ENCODE measurements at places on chromosomes 5 and 9.

DNA sequence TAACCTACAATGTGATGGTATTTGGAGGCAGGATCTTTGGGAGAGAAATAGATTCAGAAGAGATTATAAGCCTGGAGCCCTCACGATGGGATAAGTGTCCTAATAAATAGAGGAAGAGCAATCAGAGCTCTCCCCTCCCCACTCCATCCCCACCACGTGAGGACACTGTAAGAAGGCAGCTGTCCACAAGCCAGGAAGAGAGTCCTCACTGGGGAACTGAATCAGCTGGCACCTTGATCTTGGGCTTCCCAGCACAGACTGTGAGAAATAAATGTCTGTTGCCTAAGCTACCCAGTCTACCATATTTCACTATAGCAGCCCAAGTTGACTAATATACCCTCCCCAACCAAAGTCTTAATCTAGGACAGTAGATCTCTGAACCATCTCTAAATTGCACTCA is 118.1 kb downstream of the SUSD1 start:
- H3K27me3 ChIP-seq: no peaks in the 10 kb centered on the region
- peaks cover 5% of the 10 kb centered on the region for H3K4me1 ChIP-seq
- DNase-seq: no peak
- H3K4me3 ChIP-seq: no peak overlapping the region

DNA sequence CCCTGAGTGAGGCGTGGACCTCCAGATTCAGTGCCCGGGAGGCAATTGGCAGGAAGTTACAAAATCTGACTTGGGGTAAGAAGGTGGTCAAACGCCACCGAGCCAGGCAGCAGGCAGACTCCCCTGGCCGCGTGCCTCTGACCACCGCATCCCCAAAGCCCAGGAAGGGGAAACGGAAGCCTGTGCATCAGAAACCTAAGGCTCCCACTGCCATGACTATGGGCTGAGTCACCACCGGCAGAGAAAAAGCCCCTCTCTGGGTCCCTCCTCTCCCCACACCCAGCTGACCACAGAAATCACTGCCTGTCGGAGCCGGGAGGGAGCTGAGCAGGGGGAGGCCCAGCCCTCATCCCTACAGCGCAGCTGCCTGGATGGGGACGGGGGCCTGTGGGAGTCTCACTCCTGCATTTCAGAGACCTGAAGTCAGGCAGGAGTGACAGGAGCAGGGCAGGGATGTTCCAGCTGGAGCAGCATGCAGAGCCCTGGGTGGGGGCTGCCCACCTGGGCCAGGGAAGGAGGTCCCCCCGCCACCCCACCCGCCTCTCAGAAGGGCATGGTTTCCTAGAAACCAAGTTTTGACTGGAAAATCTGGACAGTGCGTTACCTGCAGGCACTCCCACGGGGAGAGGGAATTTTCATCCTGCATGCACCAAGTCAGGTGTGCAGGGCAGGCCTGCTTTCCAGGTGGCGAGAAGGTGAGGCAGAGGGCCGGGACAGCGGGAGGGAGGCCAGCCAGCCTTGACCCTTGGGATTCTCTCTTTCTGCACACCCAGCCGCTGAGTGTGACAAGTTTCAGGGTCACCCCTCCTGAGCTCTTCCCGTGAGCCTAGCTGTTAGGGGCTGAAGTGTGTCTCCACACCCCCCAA is 68.2 kb downstream of the LRSAM1 start:
- H3K27me3 ChIP-seq: no peaks in the 10 kb centered on the region
- no peak for DNase-seq
- H3K4me1 ChIP-seq: peaks cover 6% of the 10 kb centered on the region
- no peak overlapping the region for H3K27ac ChIP-seq
- peaks cover 23% of the 10 kb centered on the region for H3K36me3 ChIP-seq

- no peak overlapping the region for H3K4me3 ChIP-seq
- no peak overlapping the region for H3K27ac ChIP-seq
- no peak for DNase-seq
- no peaks in the 10 kb centered on the region for H3K4me1 ChIP-seq
- no peaks in the 10 kb centered on the region for H3K36me3 ChIP-seq
Observed at GRCh38 chr9:4413856-4414255, 76.4 kb upstream of the SLC1A1 start.

GRCh38 chr9:36571333-36571732 is 1.4 kb upstream of the MELK start:
- no peaks in the 10 kb centered on the region for H3K27me3 ChIP-seq
- H3K4me1 ChIP-seq: peaks cover 8% of the 10 kb centered on the region
- H3K36me3 ChIP-seq: no peaks in the 10 kb centered on the region
- H3K4me3 ChIP-seq: no peak overlapping the region
- no peak overlapping the region for H3K27ac ChIP-seq
- DNase-seq: no peak

- no peaks in the 10 kb centered on the region for H3K36me3 ChIP-seq
- DNase-seq: no peak
- H3K4me3 ChIP-seq: no peak overlapping the region
- H3K27ac ChIP-seq: no peak overlapping the region
Observed at GRCh38 chr9:88538311-88539085, 3.5 kb downstream of the NXNL2 start.

GRCh38 chr5:53965459-53965858 is 344.9 kb downstream of the ARL15 start:
- H3K4me3 ChIP-seq: no peak overlapping the region
- no peaks in the 10 kb centered on the region for H3K27me3 ChIP-seq
- no peak overlapping the region for H3K27ac ChIP-seq
- DNase-seq: no peak

Data from GM23338 (cell line).